Endothelial cell of umbilical vein (primary cell): ENCODE measurements at places on chromosomes 3 and 15. TPM values are rescaled to one million over a fixed set of nuclear protein-coding genes. Genes with fewer than 3 reads are reported as not detected.

The CYP1A2 gene
- not detected in 2 replicates for total RNA-seq

The ANKRD63 gene
- not detected in 2 replicates for total RNA-seq

The HYAL3 gene
- 3.8 and 4.8 TPM in 2 replicates for total RNA-seq

The SYNM gene
- 10.2 and 20.4 TPM in 2 replicates for total RNA-seq

The VILL gene
- total RNA-seq = 6.9 and 9.0 TPM in 2 replicates

The LRRIQ4 gene
- total RNA-seq = not detected in 2 replicates

The CTSH gene
- 1.8 and 7.0 TPM in 2 replicates for total RNA-seq

The MYD88 gene
- total RNA-seq = 32.7 and 35.1 TPM in 2 replicates

The GP5 gene
- total RNA-seq = 0.11 TPM in 1 of 2 replicates, not detected in the other

The TSEN2 gene
- total RNA-seq = 12.1 and 12.6 TPM in 2 replicates

The DNAH1 gene
- 5.0 and 5.8 TPM in 2 replicates for total RNA-seq

The CAMKV gene
- not detected in 2 replicates for total RNA-seq

The TGM5 gene
- total RNA-seq = not detected in 2 replicates

The ZKSCAN7 gene
- 0.95 and 1.9 TPM in 2 replicates for total RNA-seq

The TMEM158 gene
- 0.42 TPM in 2 replicates for total RNA-seq

The GYG1 gene
- 46.8 and 58.5 TPM in 2 replicates for total RNA-seq

The UBL7 gene
- total RNA-seq = 31.9 and 32.8 TPM in 2 replicates

The CTXN2 gene
- total RNA-seq = 0.14 TPM in 1 of 2 replicates, not detected in the other

The RYR3 gene
- not detected in 2 replicates for total RNA-seq

The CPNE9 gene
- total RNA-seq = not detected in 2 replicates

The SYNPR gene
- total RNA-seq = not detected in 2 replicates

The ITGA11 gene
- total RNA-seq = 0.18 and 0.58 TPM in 2 replicates

The SLC12A1 gene
- total RNA-seq = not detected in 2 replicates

The CCR2 gene
- not detected in 2 replicates for total RNA-seq

The MITF gene
- total RNA-seq = 2.5 and 3.9 TPM in 2 replicates

The CACNA2D3 gene
- not detected in 2 replicates for total RNA-seq

The CFAP91 gene
- 0.40 and 0.51 TPM in 2 replicates for total RNA-seq

The NME9 gene
- total RNA-seq = not detected in 2 replicates

The CISH gene
- 2.2 and 2.5 TPM in 2 replicates for total RNA-seq

The MINDY4B gene
- total RNA-seq = not detected in 2 replicates

The ARHGAP11A gene
- total RNA-seq = 82.3 and 94.1 TPM in 2 replicates

The SUSD5 gene
- 15.3 and 18.8 TPM in 2 replicates for total RNA-seq

The FOXB1 gene
- not detected in 2 replicates for total RNA-seq

The GALNT15 gene
- total RNA-seq = 1.7 and 5.4 TPM in 2 replicates

The ABCC5 gene
- 24.6 and 25.4 TPM in 2 replicates for total RNA-seq

The HRG gene
- not detected in 2 replicates for total RNA-seq

The CLDN18 gene
- total RNA-seq = not detected in 2 replicates

The IGSF10 gene
- total RNA-seq = not detected in 2 replicates

The ATP13A5 gene
- total RNA-seq = not detected in 2 replicates

The EBLN2 gene
- total RNA-seq = 7.3 and 7.7 TPM in 2 replicates

The ESYT3 gene
- total RNA-seq = not detected in 2 replicates

The OSTN gene
- not detected in 2 replicates for total RNA-seq

The PRC1 gene
- total RNA-seq = 171 and 185 TPM in 2 replicates

The P2RY1 gene
- total RNA-seq = 1.7 and 1.9 TPM in 2 replicates

The BCL6 gene
- total RNA-seq = 9.6 and 12.1 TPM in 2 replicates

The SLC12A8 gene
- total RNA-seq = 0.86 and 0.97 TPM in 2 replicates

The TIMP4 gene
- 0.40 TPM in 1 of 2 replicates, not detected in the other for total RNA-seq

The XPC gene
- 36.7 and 36.8 TPM in 2 replicates for total RNA-seq
